ENCODE measurements at places on chromosomes 4 and X.

GRCh38 chrX:148269513-148269912 lies 230.9 kb upstream of the AFF2 start:
- no peak for DNase-seq

DNA sequence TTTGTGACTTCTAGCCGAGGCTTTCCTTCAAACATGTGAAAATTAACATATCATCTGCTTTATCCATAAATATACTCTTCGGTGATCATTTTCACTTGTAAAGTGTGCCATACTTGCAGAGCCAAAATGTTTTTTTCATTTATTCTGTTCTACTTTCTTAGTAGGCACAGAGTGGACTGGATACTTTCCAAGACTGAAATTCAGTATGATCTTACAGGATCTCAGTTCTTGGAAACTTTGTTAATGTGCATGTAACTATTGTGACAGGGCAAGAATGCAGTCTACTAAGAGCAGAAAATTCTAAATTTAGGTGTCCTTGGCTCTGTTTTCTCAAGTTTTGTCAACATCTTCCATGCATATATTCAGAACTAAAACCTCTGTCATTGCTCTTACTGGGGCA lies 284.9 kb downstream of the TEX13A start:
- DNase-seq = no peak

GRCh38 chrX:45903781-45904201 lies 641.4 kb downstream of the ZNF674 start:
- no peak for DNase-seq

DNA sequence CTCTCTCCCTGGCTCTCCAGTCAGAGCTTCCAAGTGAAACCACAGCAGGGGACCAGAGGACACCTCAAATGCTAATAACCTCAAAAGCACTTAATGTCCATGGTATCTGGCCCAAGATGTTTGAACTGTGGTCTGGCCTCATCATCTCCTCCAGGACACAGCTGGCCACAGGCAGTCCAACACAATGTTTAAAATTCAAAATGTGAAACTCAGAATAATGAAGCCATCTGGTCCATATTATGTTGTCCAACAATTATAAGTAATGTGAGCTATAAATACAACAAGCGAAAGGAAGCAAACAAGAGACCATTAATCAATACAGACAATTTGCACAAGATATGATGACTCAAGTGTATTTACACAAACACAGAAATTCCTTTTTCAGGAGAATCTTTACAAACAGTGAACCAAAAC lies 90.7 kb upstream of the S100G start:
- no peak for DNase-seq

GRCh38 chr4:2250357-2251072 lies 8.6 kb upstream of the HAUS3 start:
- DNase-seq = no peak

DNA sequence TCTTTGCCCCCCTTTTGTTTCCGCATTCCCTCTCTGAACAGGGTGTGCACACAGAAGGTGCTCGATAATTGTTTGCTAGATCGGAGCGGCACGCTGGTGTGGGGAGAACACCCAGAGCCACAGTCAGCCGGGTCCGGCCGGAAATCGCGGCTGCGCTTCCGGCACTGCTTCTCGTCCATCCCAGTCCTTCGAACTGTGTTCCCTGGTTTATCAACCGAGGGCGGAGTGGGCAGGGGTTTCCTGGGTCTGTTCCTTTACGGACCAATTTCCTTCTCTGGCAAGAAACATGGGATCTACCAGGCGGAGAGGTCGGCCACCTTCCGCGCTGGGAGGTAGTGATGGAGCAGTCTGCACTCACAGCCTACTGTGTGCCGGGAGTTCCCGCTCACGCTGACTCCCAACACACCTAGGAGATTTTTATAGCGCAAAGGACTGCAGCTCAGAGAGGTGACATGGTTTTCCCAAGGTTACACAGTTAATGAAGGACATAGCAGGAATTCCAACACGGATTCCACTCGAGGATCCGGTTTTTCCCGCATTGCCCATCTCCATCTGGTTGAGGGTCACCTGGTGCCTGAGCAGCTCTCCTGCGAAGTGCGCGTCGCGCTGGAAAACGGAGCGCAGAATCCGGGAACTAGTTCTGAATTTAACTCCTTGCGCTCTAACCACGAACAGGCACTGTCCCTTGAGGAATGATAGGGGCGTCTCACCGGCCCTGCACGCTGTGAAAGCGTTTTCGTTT lies 6.8 kb downstream of the MSX1 start:
- DNase-seq = peak; percentile 20

DNA sequence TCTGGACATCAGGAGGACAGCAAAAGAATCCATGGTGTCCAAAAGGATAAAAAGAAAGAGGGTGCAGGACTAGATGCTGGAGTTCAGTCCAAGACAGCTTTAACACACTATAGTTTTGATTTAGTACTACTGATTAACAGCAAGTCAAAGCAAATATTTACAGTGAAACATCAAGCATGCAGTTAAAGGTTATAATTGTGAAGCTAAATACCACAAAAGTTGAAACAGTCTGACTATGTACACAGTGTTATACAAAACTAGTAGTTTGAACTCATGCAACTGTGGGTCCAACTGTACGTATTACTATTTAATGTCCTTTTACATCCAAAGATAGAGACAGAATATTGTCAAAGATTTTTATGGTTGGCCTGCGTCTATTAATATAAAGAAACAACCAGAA lies 57.6 kb downstream of the CHIC2 start:
- peak; percentile 75 for DNase-seq

- DNase-seq = no peak
Measured at GRCh38 chr4:40482985-40483647, 146.5 kb downstream of the RBM47 start.

DNA sequence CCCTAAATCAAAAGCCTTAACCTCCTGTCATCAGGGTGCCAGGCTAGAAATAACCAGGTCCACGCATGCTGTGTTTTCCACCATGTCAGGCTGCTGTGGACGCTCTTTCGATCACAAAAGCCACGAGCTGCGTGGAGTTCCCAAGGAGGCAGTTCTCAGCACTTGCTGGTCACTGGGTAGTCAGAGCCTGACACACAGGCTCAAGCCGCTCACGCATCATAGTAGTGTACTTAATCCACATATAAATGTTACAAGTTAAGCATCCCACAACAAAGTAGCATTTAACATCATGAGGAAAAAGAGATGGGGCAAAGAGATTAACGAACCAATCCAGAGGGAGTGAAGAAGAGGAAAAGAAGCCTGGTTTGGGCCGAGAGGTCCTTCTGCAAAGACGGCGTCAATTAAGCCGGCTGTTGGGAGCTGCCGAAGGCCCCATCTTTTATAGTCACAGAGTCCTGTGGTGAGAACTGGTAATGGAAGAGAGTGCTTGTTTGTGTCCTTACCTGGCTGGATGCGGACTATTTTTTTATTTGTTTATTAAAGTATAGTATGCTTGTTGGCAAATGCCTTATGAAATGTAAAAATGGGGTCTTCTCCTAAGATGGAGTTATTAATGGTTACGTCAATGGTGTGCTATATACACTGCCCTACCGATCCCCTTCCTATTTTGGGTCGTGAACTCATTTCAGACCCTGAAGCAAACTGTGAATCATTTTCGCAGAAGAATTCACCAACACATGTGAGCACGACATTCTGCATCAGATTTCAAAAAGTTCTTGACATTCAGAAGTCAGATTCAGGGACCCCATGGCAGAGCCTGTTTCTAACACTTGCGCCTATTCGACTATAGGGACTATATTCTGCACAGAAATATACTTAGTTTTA lies 675 bp downstream of the PRIMPOL start:
- DNase-seq = no peak

DNA sequence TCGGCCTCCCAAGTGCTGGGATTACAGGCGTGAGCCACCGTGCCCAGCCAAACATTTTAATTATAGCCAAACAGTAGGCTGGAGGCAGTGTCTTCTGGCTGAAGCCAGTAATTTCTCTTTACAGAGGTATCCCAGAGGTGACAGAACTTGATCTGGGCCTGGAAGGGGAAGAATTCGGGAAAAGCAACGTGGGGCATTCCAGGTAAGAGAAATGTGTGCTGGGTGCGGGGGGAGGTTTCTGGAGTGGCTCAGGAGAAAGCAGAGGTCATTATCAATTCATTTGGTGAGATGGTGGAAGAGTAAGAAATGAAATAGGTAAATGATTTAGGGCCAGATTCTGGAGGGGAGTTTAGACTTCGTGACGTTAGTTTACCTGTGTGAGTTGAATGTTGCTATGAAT lies 2.4 kb downstream of the PRIMPOL start:
- no peak for DNase-seq

- DNase-seq = no peak
Measured at GRCh38 chr4:97582890-97583289, 560.4 kb downstream of the STPG2 start.

GRCh38 chr4:180618396-180618795 lies 1624.8 kb upstream of the TENM3 start:
- DNase-seq = no peak

DNA sequence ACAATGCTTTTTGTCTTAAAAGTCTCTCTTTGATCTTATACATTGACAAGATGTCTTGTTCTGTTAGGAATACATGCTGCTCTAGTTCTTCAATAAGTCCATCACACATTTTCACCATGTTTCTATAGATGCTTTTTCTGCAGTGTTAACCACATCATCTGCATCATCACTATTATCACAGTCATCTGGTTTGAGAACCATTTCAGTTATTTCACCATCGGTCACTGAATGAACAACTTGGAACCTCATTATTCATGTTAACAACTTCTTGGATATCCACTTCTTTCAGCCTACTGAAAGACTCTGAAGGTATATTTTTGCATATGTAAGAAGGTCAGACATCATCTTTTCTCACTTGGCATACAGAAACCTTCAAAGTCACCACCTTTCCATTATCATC lies 975.2 kb downstream of the STIM2 start:
- DNase-seq = no peak

DNA sequence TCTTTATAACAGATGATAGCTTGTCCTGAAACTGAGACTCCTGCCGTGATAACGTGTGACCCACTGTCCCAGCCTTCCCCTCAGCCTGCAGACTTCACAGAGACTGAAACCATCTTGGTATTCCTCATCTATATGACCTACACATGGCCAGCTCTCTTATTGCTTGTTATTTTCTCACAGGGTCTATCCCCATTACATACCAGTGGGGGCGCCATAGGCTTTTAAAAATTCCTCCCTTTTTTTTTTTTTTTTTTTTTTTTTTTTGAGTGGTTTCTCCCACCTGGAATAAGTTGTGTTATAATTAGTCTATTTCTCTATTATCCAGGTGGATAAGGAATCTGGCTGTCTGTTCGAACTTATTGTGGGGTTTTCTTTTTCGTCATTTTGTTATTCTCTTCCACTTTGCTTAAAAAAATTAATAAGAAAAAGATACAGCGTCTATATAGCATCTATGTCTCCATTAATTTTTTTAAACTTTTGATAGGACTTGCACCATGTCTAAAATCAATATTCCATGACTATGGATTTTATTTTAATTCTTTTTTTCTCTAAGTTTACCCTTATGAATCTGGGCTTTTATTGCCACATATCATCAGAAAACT lies 47.2 kb downstream of the GYG2 start:
- no peak for DNase-seq

DNA sequence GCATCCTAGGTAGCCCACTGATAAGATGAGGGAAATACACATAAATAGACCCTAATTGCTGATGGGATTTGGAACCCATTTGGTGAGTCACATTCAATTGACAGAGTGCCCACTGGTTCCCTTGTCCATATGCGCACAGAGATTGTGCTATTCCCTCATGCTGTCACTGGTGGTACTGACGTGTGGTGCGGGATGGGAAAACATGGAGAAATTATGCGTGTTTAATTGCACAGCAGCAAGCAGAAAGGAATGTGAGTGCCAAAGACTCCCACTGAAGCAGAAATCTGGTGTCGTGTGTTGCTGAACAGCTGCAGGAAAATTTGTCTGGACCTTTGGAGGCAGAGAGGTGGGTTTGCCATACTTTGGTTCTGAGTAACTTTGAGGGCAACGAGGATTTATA lies 92.2 kb downstream of the NHSL2 start:
- DNase-seq = no peak

DNA sequence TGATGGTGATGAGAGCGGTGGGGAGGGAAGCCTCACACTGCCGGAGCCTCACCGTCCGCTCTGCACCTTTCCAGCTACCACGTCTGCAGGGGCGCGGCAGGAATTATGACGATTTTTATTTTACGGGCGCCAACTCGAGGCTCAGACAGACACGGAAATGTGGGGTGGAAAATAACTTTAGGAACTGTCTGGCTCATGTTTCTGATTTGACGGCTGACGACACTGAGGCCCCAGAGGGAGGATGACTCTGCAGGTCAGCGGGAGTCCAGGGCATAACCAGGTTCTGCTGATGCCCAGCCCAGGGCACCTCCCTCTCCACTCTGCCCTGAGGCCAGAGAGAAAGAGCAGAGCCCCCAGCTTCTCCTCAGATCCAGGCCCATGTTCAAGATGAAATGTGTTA lies 43.9 kb downstream of the C4orf50 start:
- DNase-seq = no peak

DNA sequence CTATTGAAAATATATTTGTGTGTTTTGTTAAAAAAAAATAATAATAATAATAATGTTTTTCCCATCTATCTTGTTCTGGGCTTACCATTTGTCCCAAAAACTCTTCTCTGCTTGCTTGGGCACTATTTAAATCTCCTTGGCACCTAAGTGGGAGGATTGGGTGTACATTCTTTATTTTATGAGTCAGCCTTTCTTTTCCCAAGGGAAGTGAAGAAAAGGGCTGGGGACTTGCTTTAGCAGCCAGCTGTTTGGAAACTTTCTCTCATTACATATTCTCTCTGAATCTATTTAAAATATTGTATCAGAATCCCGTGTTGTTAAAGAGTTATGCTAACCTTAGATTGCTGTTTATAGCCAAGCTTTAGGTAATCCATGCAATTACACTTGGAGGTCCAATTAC lies 2332.4 kb downstream of the ARAP2 start:
- no peak for DNase-seq

- DNase-seq = no peak
Measured at GRCh38 chrX:151393514-151393913, 3.5 kb upstream of the VMA21 start.

GRCh38 chr4:2795893-2796848 lies 3.3 kb downstream of the SH3BP2 start:
- DNase-seq = no peak

- no peak for DNase-seq
Measured at GRCh38 chr4:176805155-176805554, 12.4 kb upstream of the VEGFC start.

GRCh38 chr4:94462572-94462971 lies 10.8 kb downstream of the PDLIM5 start:
- DNase-seq = no peak

GRCh38 chr4:115664285-115664684 lies 550.9 kb upstream of the NDST4 start:
- DNase-seq = no peak

DNA sequence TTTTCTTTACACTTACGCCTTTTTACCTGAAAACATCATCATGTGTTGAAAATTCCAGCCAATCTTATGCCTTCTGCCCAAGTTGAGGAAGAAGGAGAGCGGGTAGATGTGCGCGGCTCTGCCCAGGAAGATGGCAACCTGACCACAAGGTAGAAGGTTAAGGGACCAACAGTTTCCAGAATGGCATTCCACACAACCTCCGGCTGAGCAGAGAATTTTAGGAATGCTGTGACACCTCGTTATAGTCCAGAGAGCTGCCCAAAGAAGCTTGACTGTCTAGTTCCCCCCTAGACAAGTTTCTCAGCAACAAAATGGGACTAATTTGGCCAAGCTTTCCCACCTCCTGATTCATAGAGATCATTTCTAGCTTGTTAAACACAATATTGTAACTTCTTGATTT lies 75.1 kb downstream of the CHST7 start:
- no peak for DNase-seq
